ENCODE measurements at places on chromosomes 1 and 21. TPM values are rescaled to one million over a fixed set of nuclear protein-coding genes. Genes with fewer than 3 reads are reported as not detected.

- no peak for DNase-seq
Measured at GRCh38 chr1:161164901-161165610, 1.2 kb upstream of the PPOX start.

- DNase-seq, result no peak
Measured at GRCh38 chr1:164363980-164364379, 195.0 kb upstream of the PBX1 start.

DNA sequence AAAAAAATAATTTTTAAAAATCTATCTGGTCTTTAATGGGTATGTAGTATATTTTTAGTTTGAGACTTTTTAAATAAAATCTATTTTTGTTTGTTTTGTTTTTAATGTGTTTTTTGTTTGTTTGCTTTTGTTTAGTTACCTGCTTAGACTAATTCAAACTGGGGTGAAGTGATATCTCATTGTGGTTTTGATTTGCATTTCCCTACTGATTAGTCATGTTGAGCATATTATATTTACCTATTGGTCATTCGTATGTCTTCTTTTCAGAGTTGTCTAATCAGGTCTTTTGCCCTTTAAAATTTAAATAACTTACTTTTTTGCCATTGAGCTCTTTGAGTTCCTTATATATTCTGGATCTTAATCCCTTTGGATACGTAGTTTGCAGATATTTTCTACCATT is 20.3 kb downstream of the CD1B start:
- no peak for DNase-seq

DNA sequence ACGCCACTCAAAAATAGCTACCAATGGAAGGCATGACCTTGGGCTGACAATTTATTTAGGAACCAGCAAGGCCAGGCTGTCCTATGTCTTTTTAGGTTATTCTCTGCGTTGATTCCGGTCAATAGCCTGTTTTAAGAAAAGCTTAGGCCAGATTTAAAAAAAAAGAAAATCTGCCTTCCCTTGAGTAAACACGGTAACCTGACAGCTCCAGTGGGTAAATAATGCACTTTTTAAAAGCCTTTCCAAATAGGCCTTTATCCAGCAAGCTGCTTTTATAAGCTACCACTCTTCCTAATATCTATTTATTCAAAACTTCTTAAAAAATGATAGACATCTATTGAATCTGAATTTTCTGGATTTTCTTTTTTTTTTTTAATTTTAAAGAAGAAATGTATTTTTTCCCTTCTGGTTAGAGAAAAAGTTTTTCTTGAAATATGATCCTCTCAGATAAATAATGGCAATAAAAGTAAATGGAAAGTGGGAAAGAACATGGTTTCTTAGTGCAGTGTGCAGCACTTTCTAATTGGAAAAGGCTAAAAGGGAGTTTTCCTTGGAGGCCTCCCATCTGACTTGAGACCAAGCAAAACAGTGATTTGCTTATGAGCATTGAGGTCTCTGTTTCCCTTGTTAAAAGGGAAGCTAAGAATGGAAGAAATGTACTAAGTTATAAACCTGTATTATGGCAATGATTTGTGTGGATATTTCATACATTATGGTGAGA is 281.0 kb upstream of the RUNX1 start:
- DNase-seq, result no peak

- DNase-seq, result no peak
Measured at GRCh38 chr1:108665771-108666170, 4.9 kb upstream of the HENMT1 start.

DNA sequence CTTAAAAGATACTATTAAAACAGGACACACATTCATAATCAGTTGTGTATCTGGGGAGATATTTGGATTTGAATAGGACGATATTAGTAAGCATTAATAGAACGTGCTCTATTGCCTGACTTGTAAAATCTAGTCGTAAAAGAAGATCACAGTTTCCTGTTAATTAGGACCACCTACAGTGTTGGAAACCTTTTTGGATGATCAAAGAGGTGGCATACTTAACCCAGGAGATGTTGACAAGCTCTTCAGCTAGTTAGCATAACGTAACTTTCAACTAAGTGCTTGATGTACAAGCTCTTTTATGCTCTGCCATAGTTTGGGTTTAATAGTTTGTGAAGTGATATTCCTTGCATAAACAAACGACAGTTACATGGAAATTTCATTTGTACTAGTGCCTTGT is 293.3 kb upstream of the NR5A2 start:
- no peak for DNase-seq

DNA sequence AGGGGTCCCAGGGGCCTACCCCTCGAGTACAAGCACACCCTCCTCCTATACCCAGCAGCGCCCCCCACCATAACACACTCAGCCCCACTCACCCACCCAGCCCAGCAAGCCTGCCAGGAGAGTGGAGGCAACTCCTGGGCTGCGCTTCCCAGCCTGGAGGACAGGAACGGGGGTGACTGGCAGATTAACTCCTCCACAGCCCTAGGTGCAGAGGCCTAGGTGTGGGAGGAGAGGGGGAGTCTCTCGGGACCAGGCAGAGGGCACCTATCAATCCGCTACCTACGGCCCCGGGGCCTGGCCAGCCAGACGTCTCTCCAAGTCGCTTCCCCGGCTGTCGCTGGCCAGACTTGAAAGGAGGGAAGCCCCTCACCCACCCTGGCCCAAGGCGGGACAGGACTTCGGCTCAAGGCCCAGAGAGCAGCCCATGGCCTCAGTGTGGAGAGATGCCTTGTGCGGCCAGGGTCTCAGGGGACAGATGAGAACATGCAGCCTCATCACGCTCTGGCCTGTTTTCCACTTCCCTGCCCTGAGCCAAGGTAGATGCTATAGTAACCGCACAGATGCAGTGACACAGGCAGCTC is 24.9 kb downstream of the MATN1 start:
- DNase-seq, result no peak

DNA sequence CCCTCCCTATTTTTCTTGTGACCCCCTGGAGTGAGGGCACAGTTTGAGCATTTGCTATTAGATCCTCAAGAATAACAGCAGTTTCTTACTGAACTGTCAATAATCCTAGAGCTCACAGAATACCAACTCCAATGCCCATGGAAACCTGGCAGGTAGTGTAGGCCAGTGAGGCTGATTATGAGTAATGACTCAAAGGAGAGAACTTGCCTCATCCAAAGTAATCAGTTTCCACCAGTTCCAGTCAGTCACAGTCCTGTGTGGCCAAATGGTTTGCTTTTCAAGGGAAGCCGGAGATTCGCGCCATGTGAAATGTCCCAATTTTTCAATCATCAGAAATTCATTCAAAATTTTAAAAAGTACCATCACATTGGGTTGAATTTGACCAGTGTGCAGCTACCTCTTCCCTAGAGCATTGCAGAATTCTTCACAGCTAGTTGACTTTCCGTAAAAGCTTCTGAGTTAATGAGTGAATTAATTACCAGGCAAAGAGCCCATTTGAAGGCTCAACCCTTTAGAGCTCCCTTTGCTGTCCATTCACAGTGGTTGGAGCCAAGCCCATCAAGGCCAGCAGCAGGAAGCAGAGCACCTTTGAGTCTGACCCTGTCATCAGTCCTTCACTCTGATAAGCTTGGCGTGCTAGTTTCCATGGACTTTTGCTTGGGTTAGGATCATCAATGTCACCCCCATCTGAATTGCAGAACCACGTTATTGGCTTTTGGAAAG is 170.3 kb downstream of the KAZN start:
- DNase-seq, result no peak

- DNase-seq, result peak; percentile 42
Measured at GRCh38 chr21:34582506-34583150, 32.3 kb downstream of the RCAN1 start.

DNA sequence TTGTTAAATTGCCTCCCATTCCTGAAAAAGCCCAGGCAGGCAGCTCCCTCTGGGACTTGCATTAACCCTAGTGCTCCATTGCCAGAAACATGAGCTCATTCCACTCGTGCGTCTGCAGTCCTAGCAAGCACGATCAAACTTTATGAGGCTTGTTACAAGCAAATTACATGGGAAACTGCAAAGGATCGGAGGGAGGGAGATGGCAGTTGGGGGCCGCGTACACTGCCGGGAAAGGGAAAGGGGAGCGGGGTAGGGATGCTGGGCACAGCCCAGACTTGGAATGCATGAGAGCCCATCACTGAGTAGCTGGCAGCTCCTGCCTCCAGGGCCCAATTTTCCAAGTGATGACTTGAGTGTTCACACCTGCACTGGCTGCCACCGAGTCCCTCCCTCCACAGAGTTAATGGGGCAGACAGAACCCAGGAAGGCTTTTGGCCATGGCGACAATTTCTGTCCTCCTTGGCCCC is 169.9 kb downstream of the BRINP2 start:
- DNase-seq, result no peak

DNA sequence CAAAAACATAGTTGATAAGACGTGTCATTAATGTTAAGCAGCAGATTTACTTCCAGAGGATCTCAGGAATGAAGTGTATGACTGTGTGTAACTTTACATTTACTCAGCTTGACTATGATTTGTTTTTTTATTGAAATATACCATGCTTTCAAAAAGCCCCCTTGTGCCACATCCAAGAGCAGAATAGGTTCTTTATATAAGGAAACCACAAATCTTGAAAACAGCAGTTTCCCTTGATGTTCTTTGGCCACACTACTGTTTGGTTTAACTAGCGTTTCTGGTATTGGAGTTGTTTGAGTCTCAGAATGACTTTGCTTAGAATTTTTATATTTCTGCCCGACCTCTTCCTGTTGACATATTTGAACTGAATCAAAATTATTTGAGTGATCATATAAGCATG is 25.0 kb downstream of the LRRC8C start:
- DNase-seq, result no peak

DNA sequence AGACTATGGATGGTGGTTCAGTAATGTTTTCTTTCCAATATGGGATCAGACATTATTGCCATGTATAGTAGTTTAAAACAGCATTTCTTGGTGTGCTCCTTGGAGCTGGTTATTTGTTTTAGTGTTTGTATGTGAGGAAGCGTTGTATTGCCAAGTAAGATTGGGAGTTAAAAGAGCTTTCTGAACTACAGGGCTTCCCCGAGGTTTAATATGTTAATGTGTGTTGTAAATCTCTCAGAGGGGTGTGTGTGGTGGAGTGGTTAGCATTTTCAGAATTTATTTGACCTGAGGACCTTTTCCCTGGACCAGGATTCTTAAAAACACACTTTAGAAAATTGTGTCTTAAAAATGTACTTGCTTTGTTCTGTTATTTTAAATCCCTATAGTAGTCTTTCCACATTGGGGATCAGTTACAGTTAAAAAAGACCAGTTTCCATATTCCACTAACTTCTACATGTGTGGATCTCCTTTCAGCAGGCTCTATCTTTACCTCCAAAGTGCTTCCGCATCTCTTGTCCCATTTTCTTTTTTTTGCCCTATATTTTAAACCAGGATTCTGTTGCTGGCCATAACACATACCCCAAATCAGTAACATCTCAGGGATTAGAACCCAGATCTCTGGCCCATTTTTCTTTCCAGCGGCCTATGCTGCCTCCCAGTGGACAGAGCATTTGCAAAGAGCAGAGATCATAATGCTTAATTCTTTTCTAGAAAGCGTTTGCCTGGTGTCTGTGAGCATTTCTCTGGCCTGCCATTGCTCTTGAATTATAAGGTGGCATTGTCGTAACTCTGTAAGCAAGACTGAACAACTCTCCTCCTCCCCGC is 58.6 kb downstream of the PBX1 start:
- no peak for DNase-seq

DNA sequence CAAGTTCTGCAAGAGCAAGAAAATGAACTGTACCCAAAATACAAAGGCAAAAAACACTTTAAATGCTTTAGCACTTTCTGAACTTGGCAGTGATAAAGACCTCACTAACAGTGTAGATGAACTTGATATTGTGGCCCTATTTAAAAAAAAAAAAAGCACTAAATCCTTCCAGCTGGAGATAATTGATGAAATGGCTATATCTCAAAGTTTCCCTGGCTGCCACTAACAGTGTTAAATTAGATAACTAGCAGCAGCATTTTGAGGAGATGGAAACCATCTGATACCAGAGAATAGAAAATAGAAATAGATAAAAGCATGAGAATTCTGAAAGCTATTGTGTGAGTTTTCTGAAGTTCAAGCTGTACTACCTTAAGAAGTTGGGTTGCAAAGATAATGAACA is 317.2 kb downstream of the RWDD3 start:
- DNase-seq, result no peak

GRCh38 chr1:26994787-26995517 is 1.5 kb downstream of the TRNP1 start:
- no peak for DNase-seq

DNA sequence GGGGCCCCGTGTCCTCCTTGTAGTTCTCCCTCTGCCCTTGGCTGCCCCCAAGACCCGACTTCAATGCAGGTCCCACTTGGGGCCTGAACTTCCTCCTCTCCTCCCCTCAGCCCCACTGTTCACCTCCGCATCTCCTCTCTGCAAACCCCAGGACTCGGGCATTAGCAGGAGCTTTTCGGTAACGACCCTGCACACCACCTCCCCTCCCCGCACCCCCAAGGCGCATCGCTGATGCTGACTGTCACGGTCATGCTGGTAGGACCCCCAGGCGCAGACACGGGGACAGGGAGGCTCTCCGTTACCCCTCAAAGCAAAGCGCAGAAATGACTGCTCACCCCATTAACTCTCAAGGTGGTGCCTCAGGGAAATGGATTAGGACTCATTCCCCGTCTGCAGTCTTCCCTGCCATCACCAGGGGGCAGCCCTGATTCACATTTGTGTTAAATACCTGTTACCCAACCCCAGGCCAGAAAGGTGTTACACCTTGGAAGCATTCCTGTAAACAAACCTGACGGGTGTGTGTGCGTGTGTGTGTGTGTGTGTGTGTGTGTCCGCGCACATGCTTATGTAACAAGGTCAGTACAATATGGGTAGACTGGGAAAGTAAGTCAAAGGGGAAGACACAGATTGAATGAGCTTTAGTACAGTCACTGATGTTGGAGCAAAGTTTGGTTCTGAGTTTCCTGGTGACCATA is 6.4 kb upstream of the GUCA2B start:
- peak; percentile 59 for DNase-seq

DNA sequence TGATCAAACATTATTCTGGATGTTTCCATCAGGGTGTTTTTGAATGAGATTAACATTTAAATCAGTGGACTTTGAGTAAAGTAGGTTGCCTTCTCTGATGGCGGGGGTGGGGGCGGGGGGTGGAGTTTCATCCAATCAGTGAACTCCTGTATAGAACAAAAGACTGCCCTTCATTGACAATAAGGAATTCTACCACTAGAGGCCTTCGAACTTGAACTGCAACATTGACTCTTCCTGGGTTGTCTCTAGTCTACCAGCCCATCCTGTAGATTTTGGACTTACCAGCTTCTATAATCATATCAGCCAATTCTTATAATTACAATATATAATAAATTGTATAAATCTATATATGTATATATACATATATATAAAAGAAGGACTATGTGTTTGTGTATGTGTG is 520.4 kb upstream of the CXADR start:
- no peak for DNase-seq

Gene SIM2
- 2.3 TPM for total RNA-seq

Gene DNMT3L
- not detected for total RNA-seq

Gene FABP3
- total RNA-seq, result not detected

Gene RGS7
- not detected for total RNA-seq

Gene SYT2
- total RNA-seq, result 0.55 TPM

Gene LORICRIN
- not detected for total RNA-seq

Gene HES2
- total RNA-seq, result not detected

Gene PLEKHA6
- 1.2 TPM for total RNA-seq

Gene KIF14
- 13.5 TPM for total RNA-seq
